ENCODE measurements at places on chromosomes 7 and 10. TPM values are rescaled to one million over a fixed set of nuclear protein-coding genes. Genes with fewer than 3 reads are reported as not detected.

KIF20B gene
- 2.6 TPM for polyA plus RNA-seq

C10orf53 gene
- not detected for polyA plus RNA-seq

SLC37A3 gene
- 10.4 TPM for polyA plus RNA-seq

ARL3 gene
- polyA plus RNA-seq = 2.6 TPM

LLCFC1 gene
- not detected for polyA plus RNA-seq

Data from spleen (tissue), 13 donors.